ENCODE measurements at places on chromosomes 13 and 19.

DNA sequence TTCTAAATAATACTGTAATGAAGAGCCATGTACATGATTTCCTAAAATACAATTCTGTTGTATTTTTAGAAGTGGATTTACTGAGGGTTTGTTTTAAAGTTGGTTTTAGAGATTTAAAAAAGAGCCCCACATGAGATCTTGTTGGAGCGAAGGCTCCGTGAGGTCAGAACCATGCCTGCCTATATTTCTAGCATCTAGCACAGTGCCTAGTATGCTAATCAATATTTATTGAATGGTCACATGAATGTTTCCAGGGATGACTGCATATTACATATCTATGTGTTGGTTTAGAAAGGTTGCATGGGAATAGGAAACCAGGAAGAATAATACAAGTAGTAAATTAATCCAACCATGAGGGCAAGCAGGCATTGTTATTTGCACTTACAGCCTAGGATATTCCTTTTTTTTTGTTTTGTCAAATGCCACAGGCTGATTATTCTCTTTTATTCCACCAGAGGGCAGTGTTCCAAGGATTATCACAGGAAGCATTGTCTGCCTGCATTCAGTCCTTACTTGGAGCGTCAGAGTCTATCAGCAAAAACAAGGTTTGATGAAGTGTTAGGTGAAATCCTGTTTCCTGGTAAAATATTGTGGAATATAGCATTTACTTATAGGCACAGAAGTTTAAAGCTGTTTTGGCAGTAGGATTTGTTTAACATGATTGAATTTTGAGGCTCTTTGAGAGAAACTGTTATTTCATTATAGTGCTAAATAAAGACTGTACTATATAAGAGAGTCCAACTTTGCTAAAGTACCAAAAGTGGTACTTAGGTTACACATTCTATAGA lies 46.8 kb downstream of the COG3 start:
- DNase-seq, result peak; percentile 81

GRCh38 chr13:50999641-51000040 lies 90.0 kb downstream of the RNASEH2B start:
- no peak for DNase-seq

GRCh38 chr19:8815780-8816179 lies 16.3 kb downstream of the ZNF558 start:
- DNase-seq, result no peak

DNA sequence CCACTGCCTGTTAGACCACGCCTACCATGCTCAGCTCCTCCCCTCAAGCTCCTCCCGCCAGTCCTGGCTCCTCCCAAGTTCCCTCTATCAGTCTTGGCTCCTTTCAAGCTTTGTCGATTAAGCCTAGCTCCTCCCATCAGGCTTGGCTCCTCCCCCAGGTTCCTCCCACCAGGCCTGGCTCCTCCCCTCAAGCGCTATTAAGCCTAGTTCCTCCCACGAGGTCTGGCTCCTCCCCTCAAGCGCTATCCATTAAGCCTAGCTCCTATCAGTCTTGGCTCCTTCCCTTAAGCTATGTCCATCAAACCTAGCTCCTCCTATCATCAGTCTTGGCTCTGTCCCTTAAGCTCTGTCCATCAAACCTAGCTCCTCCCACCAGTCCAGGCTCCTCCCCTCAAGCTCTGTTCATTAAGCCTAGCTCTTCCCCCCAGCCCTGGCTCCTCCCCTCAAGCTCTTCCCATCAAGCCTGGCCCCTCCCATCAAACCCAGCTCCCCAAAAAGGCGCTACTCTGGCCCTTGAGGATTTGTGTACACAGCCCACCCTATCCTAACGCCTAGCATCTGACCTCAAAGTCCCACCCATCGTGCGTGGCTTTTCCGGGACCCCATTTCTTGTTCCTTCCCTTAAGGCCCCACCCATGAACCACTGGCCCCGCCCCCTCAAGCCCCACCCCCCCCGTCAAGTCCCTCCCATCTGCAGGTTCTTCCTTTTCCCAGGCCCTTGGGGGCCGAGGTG lies 10.0 kb downstream of the CAMSAP3 start:
- DNase-seq, result peak; percentile 13

GRCh38 chr19:2096034-2096479 lies at the start of gene MOB3A:
TSS of gene MOB3A (minus strand) at chr19:2096326. CDS start at chr19:2078560, 17,766 bp downstream.
- peak; percentile 96 for DNase-seq

- no peak for DNase-seq
Observed at GRCh38 chr19:21463449-21464105, 41.8 kb upstream of the ZNF429 start.

DNA sequence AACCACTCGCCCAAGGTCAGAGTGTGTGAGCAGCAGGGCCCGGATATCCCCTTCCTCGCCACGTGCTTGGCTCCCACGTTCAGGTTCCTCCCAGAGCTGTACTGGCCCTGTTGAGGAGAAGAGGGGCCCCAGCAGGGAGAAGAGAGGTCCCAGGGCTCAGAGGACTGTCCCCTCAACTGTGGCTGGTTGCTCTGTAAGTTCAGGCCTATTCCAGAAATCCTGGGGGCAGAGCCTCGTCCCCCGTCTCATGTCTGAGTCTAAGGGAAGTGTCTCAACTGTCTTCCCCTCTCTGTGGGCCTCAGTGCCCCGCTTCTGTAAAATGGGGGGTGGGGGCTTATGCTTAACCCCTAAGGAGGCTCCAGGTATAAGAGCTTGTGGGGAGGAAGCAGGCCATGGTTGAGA lies 3.9 kb downstream of the PPP5C start:
- no peak for DNase-seq

- DNase-seq, result peak; percentile 45
Observed at GRCh38 chr13:48994706-48995105, 19.0 kb downstream of the FNDC3A start.

DNA sequence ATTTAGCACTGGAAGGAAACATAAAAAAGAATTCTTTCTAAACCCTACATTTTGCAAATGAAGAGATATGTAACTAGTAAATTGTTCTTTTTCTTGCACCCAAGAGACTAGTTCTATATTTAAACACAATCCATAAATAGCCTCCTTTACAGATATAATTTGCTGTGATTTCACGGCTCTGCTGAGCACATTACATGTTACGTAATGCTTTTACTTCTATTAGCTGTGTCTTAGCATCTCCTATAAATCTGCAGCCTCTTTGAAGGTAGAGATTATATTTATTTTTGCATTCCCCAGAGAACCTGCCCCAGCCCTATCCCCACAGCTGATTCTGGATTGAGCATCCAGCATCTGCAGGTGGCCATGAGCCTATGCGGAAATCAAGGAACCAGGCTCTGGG lies 32.2 kb downstream of the LACC1 start:
- no peak for DNase-seq

DNA sequence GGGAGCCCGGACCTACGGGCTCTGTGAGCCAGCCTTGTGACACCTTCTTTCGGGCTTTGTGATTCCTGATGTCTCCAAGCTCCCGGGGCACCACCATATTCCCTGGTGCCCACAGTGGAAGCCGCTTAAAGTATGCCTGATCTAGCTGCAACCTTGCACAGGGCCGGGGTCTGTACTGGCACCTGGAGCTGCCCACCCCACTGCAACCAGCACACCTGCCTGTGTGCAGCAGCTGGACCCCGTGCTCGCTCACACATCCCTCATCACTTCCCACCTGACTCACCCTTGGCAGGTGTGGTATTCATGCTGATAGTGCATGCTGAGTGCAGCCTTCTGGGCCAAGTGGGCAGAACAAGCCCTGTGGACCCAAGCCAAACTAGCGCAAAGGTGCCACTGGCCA lies 1981.1 kb upstream of the PCDH20 start:
- no peak for DNase-seq

DNA sequence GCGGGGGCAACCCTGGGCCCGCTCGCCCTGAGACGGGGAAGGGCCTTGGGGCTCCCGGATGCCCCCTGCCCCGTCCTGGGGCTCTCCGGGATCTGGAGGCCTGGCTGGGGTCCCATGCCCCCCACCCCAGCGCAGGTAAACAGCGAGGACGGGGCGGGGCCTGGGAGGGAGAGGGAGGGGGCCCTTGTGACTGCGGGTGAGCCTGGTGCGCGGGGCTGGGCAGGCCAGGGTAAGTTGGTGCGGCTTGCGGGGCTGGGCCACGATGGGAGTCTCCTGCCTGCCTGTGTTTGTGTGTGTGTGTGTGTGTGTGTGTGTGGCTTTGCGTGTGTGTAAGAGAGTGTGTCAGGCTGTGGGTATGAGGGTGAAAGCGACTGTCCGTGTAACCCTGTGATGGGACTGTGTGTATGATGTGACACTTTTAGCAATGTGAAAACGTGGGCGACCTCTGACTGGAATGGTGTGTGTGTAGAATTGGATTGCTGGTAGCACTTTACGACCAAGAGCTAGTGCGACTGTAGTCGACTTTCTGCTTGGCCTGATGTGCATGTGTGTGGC lies 426 bp downstream of the KLC3 start:
- no peak for DNase-seq

- no peak for DNase-seq
Observed at GRCh38 chr13:22017226-22017625, 346.4 kb downstream of the FGF9 start.

DNA sequence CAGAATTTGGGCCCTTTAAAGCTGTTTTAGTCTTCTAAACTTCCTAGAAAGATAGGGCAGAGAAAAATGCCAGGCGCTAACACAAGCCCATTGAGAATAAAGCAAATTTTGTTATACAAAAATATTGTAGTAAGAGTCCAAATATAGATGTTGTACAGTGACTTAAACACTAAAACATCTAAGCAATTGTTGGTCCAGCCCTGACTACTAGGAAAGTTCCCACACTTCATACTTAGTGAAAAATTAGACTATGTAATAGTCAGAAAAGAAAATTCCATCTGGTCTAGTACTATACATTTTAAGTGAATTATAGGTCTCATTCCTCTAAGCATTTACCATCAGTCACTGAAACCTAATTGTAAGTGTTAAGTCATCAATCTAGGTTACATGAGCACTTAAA lies 1518.3 kb upstream of the SLC10A2 start:
- DNase-seq, result no peak

- DNase-seq, result peak; percentile 38
Observed at GRCh38 chr19:6023085-6023682, 45.2 kb upstream of the RANBP3 start.

DNA sequence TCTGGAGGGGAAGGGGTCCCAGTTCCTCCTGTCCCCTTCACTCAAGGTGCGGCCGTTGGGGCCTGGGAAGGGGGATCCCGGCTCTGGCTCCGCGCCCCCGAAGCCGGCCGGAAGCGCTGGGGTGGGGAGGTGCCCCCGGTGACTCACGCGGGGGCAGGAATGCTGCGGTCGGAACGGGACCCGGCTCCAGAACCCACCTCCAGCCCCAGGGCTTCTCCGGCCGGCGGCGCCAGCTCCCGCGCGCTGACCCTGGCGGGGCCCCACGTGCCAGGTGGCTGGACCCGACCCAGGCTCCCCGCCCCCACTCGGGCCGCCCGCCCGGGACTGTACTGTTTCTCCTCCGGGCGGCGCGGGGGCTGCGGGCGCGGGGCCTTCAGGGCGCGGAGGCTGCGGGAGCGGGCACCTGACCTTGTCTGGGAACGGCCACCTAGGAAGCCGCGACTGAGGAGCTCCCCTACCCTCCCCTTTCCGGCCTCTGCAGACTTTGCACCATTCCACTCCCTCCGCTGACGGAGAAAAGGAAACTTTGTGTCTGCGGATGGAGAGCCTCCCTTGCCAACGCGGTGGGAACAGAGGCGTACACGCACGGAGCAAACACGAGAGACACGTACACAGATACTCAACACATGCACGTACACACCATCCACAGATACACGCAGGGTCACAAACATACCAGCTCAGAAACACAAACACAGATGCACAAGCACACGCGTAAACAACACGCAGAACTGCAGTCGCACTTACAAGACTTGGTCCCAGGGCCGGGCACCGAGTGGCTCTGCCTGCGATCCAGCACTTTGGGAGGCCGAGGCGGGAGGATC lies 7.2 kb downstream of the AXL start:
- peak; percentile 87 for DNase-seq

GRCh38 chr19:1631557-1632100 lies 20.8 kb downstream of the TCF3 start:
- no peak for DNase-seq

- peak; percentile 99 for DNase-seq
Observed at GRCh38 chr13:110197026-110197425, 109.9 kb downstream of the COL4A1 start.

- DNase-seq, result no peak
Observed at GRCh38 chr19:43682824-43683661, 13.1 kb upstream of the PLAUR start.

DNA sequence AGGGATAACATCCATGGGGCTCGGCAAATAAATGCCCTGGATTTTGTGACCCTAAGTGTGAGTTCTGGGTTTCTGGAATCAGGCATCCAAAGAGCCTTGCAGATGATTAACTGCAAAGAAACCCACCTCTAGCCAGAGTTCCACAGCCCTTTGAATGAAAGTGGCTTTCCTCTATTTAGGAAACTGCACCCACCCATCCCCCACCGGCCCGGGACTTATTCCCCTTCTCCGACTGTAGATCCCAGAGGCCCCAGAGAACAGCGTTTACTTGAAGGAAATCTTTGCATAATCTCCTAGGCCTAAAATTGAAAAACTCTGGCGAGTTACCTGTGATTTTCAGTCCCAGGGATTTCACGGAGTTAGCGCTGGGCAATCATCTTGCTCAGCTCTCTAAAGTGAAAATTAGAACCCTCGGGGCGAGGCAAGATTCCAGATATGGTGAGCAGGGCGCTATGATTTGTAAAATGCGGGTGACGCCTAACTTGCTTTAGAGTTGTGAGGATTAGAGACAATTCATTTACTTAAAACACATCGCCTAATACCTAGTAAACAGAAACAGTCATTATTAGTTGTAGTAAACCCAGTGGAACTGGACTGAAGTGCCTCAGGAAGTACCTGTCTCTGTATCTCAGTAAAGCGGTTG lies 9.4 kb downstream of the URAD start:
- no peak for DNase-seq

DNA sequence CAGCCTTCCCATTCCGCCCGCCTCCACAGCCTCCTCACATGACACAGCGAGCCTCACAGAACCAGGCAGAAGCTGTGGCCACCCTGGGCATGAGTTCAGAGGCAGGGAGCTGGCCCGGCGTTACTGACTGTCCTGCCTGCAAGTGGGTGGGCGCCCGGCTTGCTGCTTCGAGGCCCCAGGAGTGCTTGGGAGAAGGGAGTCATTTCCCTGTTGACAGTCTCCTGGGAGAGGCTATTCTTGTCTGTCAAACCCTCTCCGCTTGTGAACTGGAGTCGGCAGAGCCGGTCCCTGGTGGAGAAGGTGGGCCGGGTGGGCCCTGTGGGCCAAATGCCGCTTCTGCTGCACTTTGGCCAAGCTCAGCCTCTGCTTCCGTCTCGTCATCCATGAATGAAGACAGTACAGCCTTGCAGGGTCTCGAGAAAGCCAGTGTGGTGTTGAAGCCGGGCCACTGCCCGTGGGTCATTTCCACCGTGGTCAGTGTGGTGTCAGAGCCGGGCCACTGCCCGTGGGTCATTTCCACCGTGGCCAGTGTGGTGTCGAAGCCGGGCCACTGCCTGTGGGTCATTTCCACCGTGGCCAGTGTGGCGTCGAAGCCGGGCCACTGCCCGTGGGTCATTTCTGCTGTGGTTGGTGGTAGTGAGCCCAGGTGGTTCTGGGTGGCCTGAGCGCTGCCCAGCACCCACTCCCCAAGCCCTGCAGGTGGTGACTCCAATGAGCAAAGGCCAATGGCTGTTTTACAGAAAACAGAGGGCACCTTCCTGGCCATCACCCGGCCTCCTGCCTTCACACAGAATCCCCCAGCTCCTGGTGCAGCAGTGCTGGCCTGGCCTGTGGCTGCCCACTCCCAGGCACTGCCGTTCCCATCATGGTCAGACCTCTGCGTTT lies 13.5 kb upstream of the F7 start:
- DNase-seq, result no peak

- DNase-seq, result peak; percentile 8
Observed at GRCh38 chr19:49333418-49333805, 1.8 kb upstream of the CD37 start.

All from fibroblast of villous mesenchyme (primary cell).